ENCODE measurements at places on chromosomes 3 and 15. TPM values are rescaled to one million over a fixed set of nuclear protein-coding genes. Genes with fewer than 3 reads are reported as not detected.
A peak's percentile ranks its signal among the peaks of the same experiment; 100 is the strongest.

The TIGIT gene
- 0.11 TPM for total RNA-seq

The STRIT1 gene
- total RNA-seq: not detected

The PAQR9 gene
- total RNA-seq: 0.58 TPM

The UBE2E1 gene
- 127 TPM for total RNA-seq

DNA sequence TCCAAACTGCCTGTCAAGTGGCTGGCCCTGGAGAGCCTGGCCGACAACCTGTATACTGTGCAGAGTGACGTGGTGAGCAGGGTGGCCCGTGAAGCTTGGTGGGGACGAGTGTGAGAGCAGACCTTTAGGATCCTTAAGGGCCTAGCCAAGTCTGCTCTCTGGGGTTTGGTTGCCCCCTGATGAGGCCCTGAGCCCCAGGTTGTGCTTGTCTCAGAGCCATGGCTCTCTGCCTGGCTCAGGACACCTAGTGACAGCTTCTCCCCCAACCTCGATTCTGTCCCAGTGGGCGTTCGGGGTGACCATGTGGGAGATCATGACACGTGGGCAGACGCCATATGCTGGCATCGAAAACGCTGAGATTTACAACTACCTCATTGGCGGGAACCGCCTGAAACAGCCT is 14.4 kb downstream of the TYRO3 start:
- H3K4me3 ChIP-seq: no peak overlapping the region
- no peaks in the 10 kb centered on the region for H3K27me3 ChIP-seq
- H3K27ac ChIP-seq: no peak overlapping the region
- H3K36me3 ChIP-seq: peaks cover 59% of the 10 kb centered on the region

- no peaks in the 10 kb centered on the region for H3K36me3 ChIP-seq
- H3K4me1 ChIP-seq: no peaks in the 10 kb centered on the region
- H3K27ac ChIP-seq: no peak overlapping the region
- H3K27me3 ChIP-seq: no peaks in the 10 kb centered on the region
- DNase-seq: no peak
These were observed 88.8 kb downstream of the DLG1 start for GRCh38 chr3:197209366-197210260.

- no peak overlapping the region for H3K27ac ChIP-seq
- peak; percentile 3 for DNase-seq
- no peaks in the 10 kb centered on the region for H3K27me3 ChIP-seq
- no peaks in the 10 kb centered on the region for H3K36me3 ChIP-seq
These were observed 23.8 kb downstream of the TMEM45A start for GRCh38 chr3:100516232-100516631.

DNA sequence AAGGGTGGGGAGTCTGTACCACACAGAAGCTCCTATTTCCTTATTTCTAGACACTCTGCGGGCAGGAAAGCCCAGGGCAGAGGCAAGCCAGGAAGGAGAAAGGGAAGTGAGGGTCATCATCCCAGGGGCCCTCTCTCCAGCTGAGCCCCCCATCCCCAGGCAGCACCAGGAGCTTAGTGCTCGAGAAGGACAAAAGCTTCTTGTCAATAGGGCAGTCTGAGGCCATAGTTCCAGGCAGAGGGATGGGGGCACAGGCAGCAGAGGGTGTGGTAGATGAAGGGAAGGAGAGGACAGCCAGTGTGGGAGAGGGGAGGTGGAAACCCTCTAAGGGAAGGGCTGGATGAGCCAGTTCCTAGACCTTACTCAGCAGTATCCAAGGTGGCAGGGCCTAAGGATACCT is 2.7 kb downstream of the MAP1A start:
- peaks cover 49% of the 10 kb centered on the region for H3K36me3 ChIP-seq
- peaks cover 37% of the 10 kb centered on the region for H3K4me1 ChIP-seq
- H3K4me3 ChIP-seq: no peak overlapping the region
- DNase-seq: peak; percentile 2
- no peaks in the 10 kb centered on the region for H3K27me3 ChIP-seq
- H3K27ac ChIP-seq: no peak overlapping the region

GRCh38 chr3:632571-633170 is 436.1 kb downstream of the CHL1 start:
- H3K4me1 ChIP-seq: no peaks in the 10 kb centered on the region
- peak; percentile 51 for DNase-seq
- no peaks in the 10 kb centered on the region for H3K27me3 ChIP-seq
- no peaks in the 10 kb centered on the region for H3K36me3 ChIP-seq
- H3K4me3 ChIP-seq: no peak overlapping the region
- H3K27ac ChIP-seq: no peak overlapping the region

DNA sequence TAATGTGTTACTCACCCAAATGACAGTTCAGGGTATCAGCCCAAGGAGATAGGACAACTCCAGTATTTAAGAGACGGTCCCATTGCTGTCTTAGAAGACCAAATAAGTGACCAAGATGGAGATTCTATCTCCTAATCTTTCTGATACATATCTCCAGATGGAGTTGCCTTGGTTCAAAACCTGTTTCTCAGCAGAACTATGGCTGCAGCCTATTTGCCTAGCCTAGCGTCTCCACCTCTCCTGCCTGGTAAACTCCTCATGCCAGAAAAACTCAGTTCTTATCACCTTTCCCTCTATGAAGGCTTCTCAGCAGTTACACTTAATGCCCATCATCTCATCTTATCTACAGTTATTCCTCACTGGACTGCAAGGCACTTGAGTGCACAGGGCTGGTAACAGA is 1.2 kb upstream of the CSPG5 start:
- no peak overlapping the region for H3K4me3 ChIP-seq
- H3K36me3 ChIP-seq: no peaks in the 10 kb centered on the region
- peaks cover 5% of the 10 kb centered on the region for H3K27me3 ChIP-seq
- H3K27ac ChIP-seq: no peak overlapping the region

DNA sequence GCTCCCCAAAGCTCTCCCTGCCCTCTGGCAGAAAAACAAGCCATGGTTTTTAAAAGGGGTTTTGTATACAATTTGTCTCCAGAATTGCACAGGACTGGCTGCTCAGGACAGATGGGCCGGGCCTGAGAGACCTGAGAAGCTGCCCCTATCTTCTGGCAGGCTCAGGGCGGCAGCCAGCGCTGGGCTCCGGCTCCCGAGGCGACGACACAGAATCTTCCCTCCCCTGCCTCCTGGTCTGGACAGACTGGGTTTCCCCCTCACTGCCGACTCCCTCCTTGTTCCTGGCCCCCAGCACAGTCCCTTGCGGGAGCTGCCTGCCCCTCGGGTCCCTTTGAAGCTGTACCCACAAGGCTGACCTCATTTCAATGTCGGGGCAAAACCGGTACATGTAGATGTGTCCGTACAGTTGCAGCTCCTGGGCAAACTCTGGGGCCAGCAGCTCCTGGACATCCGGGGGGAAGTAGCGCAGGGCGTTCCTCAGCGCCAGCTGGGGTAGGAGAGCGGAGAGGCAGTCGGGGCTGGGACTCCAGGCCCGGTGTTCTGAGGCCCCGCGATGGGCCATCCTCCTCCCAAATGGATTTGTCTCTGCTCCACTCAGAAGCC is 7.2 kb downstream of the UROC1 start:
- H3K4me3 ChIP-seq: no peak overlapping the region
- H3K27ac ChIP-seq: no peak overlapping the region
- H3K27me3 ChIP-seq: peaks cover 5% of the 10 kb centered on the region
- H3K36me3 ChIP-seq: no peaks in the 10 kb centered on the region
- no peaks in the 10 kb centered on the region for H3K4me1 ChIP-seq

- H3K36me3 ChIP-seq: no peaks in the 10 kb centered on the region
- peaks cover 47% of the 10 kb centered on the region for H3K27me3 ChIP-seq
- DNase-seq: no peak
- no peak overlapping the region for H3K4me3 ChIP-seq
These were observed 219.7 kb downstream of the SLCO3A1 start for GRCh38 chr15:92073044-92073785.

DNA sequence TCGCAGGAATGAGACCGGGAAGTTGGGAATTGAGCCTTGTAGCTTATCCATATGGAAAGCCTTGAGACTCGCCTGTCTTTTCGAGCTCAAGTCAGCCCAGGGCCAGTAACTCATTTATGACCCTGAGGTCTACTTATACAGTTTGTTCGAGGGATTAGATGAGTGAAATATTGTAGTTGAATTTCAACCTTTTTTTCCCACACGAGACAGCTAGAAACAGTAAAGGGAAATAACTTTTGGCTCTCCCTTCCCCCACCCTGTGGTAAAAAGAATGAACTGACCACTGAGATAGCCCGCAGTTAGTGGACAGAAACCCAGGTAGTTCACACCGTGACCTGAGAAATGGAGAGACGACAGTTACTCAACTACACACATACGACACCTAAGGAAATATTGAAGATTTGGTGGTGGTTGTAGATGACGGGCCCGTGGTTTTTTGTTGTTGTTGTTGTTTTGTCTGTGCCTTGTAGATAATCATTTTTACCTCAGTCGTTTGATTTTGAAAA is 841 bp downstream of the EIF3J start:
- H3K27me3 ChIP-seq: no peaks in the 10 kb centered on the region
- H3K4me1 ChIP-seq: peaks cover 27% of the 10 kb centered on the region
- peaks cover 54% of the 10 kb centered on the region for H3K36me3 ChIP-seq
- DNase-seq: peak; percentile 26
- H3K27ac ChIP-seq: peak overlapping the region; percentile 99
- H3K4me3 ChIP-seq: peak overlapping the region; percentile 99

- no peaks in the 10 kb centered on the region for H3K4me1 ChIP-seq
- H3K27me3 ChIP-seq: peaks cover 20% of the 10 kb centered on the region
- DNase-seq: no peak
- H3K36me3 ChIP-seq: no peaks in the 10 kb centered on the region
These were observed 301.1 kb upstream of the LRRFIP2 start for GRCh38 chr3:37475435-37475834.

GRCh38 chr15:79030470-79030869 is 60.1 kb downstream of the RASGRF1 start:
- peaks cover 4% of the 10 kb centered on the region for H3K4me1 ChIP-seq
- no peak overlapping the region for H3K27ac ChIP-seq
- H3K36me3 ChIP-seq: no peaks in the 10 kb centered on the region
- peaks cover 4% of the 10 kb centered on the region for H3K27me3 ChIP-seq
- DNase-seq: peak; percentile 6
- no peak overlapping the region for H3K4me3 ChIP-seq

- no peaks in the 10 kb centered on the region for H3K36me3 ChIP-seq
- H3K27ac ChIP-seq: no peak overlapping the region
- no peak overlapping the region for H3K4me3 ChIP-seq
- no peaks in the 10 kb centered on the region for H3K4me1 ChIP-seq
- no peaks in the 10 kb centered on the region for H3K27me3 ChIP-seq
These were observed 28.0 kb upstream of the PTX3 start for GRCh38 chr3:157408499-157409149.

DNA sequence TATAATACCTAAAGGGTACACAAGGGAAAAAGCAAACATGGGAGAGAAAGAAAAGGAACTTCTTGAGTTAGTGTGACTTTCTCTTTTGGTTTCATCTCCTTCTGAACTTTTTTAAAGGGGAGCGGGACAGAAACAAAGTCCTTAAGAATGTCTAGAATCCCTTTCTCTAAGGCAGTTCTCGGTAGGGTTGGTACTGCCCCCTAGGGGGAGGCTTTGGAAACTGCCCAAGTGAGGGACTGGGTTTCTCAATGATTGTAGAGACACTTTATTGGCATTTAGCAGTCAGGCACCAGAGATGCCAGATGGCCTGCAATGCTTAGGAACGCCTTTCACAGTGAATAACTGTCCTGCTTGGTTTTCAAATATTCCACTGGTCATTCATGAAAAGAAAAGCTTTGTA is 172.7 kb downstream of the WDR72 start:
- H3K4me1 ChIP-seq: no peaks in the 10 kb centered on the region
- no peak overlapping the region for H3K4me3 ChIP-seq
- no peaks in the 10 kb centered on the region for H3K36me3 ChIP-seq
- peak; percentile 9 for DNase-seq
- H3K27me3 ChIP-seq: no peaks in the 10 kb centered on the region
- no peak overlapping the region for H3K27ac ChIP-seq

- H3K4me1 ChIP-seq: no peaks in the 10 kb centered on the region
- no peak overlapping the region for H3K27ac ChIP-seq
- no peaks in the 10 kb centered on the region for H3K27me3 ChIP-seq
These were observed 565.4 kb downstream of the ROBO2 start for GRCh38 chr3:77605308-77605707.

DNA sequence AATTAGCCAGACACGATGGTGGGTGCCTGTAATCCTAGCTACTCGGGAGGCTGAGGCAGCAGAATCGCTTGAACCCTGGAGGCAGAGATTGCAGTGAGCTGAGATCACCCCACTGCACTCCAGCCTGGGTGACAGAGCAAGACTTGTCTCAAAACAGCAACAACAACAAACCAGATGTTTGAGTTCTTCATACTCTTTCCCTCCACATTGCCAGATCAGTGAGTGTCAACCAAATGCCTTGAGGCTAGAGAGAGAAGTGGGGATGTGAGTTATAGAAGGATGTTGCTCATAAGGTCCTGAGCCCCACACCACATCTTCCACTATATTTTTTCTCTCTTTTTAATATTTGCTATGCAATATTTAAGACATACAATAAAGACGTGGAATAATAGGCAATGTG is 19.8 kb downstream of the MAPKBP1 start:
- DNase-seq: no peak
- no peak overlapping the region for H3K27ac ChIP-seq
- H3K4me3 ChIP-seq: no peak overlapping the region
- H3K4me1 ChIP-seq: peaks cover 30% of the 10 kb centered on the region
- H3K27me3 ChIP-seq: no peaks in the 10 kb centered on the region

Measured in K562 (cell line).